ENCODE measurements at places on chromosomes 4 and X. TPM values are rescaled to one million over a fixed set of nuclear protein-coding genes. Genes with fewer than 3 reads are reported as not detected.

- DNase-seq: no peak
These were observed 19.5 kb upstream of the CNKSR2 start for GRCh38 chrX:21354725-21355124.

- no peak for DNase-seq
These were observed 174.9 kb downstream of the CORIN start for GRCh38 chr4:47662975-47663374.

- DNase-seq: no peak
These were observed 6.8 kb upstream of the BEND2 start for GRCh38 chrX:18227458-18227857.

DNA sequence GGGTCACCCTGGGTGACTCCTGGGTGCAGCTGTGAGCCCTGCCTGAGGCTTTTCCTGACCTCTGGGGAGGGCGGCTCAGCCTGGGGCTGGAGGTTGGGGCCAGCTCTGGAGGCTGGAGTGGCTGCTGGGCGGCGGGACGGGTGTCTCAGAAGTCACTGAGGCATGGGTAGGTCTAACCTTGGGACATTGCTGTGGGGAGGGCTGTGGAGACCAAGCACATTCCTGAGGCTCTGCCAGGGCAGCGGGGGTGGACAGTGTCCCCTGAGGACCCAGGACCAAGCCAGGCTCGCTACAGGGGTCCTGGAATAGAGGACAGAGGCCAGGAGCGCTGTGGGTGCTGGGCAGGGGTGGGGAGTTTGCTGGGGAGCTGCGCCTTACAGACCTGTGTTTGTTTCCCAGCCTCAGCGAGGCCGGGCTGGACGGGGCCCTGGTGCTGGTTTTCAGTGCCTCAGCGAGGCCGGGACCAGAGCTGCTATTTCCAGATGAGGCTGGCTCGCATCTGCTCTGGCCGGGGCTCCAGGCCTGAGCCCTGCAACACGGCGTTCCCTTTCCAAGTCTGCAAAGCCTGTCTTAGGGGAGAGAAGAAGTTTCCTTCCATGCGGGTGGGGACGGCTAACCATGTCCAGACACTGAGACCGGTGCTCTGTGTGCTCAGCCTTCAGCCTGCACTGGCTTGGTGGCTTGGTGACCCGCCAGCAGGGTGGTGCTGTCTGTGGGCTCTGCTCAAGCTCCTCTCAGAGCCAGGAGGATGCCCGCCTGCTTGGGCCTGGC is 3.0 kb upstream of the SLC25A6 start:
- no peak for DNase-seq

- DNase-seq: no peak
These were observed 655.1 kb upstream of the ADGRL3 start for GRCh38 chr4:60544981-60545380.

GRCh38 chr4:74545448-74545847 is 100.5 kb downstream of the AREG start:
- no peak for DNase-seq

DNA sequence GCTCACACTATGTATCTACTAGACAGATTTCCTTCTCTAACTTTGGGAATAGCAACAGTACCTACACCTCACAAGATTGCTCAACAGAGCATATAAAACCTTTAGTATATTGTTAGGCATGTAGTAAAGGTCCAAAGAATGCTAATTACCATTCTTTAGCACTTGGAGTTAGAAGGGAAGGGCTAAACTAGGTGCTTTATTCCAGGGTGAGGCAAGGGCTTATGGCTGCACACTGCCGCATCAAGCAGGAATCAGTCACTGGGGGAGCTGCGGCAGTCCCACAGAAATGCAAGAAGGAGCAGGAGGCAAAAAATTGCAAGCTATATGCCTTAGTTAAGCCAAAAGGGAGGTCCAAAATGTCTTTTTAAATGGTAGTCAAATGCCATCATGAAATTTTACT is 162.7 kb downstream of the PPP3CA start:
- DNase-seq: no peak

Gene ZNF81
- polyA plus RNA-seq: 7.6 TPM

Gene DHX15
- 225 TPM for polyA plus RNA-seq

Measured in renal cortex interstitium (tissue), 15 donors.